ENCODE measurements at places on chromosomes 4 and X.

DNA sequence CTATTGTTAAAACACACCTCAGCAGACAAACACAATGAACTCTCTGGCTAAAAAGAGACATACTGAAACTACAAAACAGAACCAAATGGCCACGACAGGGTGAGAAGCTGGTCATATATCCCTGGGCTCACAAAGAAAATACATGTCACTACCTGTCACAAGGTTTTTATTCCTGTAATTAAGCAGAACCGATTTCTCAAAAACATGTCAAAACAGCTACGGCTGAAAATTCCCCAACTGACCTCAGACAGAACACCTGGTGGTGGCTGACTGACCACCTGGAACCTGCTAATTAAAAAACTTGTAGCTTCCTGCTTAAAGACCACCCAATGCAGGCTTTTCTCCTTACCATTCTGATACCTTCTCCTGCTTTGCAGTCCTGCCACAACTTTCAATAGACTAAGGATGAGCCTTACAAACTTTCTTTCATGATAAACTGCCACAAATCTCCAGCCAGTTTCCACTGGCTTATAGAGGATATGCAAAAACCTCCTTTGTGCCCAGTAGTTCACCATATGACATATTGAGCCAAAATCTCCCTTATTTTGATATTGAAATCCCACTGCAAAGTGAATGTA is 571.9 kb downstream of the SPOCK3 start:
- no peak for DNase-seq

DNA sequence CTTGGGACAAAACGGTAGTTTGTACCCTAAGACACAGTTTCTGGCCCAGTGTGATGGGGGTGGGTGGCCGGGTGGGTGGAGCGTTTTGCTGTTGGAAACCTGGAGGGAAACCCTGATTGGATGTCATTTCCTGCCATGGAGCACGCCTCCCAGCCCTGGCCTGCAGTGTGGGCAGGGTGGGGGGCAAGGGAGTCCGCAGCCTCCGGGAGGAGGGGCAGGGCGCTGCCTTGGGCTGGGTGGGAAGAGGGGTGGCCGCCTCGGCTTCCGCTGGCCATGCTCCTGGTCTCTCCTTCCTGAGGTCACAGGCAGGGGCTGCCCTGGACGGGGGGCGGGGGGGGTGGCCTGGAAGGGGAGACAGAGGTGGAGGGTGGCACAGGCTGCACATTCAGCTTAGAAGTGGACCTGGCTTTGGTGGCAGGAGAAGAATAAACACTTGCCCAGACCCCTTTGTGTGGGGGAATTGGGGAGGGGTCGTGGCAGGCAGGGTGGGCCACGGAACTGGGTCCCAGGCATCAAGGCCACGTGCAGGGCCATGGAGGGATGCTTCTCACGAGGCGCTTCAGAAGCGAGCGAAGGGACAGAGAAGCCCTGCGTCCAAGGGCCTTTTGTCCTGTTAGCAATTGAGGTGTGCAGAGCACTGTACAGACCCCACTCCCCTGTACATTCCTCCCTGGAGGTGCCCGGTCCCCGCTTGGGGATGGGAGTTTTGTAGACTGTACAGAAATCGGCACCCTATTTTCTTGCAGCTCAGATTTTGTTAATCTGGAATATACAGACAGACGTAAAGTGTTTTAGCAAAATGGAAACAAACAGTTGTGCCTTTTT is 6.2 kb downstream of the NAT8L start:
- DNase-seq: no peak

DNA sequence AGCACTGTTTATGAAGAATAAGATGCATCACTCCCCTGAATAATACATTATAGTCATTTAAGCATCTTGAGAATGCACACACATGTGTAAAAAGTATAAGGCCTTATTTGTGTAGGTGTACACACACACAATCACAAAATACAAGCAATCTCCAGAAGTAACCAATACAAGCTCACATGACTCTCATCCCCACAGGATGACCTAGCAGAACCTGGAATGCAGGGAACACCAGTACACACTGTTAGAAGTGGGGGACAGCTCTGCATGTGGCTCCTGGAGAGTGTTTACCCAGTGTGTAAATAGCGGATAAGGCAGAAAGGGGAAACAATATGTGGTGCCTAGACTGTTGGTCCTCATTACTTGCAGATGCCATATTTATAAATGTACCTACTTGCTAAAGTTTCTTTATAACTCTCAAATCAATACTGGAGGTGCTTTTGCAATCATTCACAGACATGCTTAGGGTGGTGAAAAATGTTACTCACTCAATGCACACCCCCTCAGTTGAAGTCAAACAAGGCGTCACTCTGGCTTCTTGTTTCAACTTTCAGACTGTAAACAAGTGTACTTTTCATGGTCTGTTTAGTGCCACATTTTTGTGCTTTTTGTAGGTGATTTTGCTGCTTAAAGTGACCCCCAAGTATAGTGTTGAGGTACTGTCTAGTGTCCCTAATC is 73.1 kb downstream of the MAGEB17 start:
- DNase-seq: peak; percentile 7

DNA sequence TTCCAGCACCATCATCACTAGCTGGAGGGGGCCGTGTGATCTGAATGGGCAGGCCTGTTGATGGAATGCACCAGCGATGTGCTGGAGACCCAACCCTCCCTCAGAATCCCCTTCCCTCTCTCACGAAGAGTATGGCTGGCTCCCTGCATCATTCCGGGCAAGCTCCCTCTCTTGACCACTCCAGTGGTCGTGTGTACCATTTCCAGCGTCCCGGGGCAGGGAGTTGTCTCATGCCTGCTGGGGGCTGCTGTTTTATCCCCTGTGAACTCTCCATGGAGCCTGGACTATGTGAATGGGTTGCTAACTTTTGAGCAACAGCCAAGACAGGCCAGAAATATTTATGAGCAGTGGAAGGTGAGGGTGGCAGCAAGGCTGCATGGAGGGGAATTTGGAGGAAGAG is 8.1 kb downstream of the CSAG1 start:
- DNase-seq: no peak

GRCh38 chr4:137067735-137068134 is 464.6 kb downstream of the PCDH18 start:
- no peak for DNase-seq

DNA sequence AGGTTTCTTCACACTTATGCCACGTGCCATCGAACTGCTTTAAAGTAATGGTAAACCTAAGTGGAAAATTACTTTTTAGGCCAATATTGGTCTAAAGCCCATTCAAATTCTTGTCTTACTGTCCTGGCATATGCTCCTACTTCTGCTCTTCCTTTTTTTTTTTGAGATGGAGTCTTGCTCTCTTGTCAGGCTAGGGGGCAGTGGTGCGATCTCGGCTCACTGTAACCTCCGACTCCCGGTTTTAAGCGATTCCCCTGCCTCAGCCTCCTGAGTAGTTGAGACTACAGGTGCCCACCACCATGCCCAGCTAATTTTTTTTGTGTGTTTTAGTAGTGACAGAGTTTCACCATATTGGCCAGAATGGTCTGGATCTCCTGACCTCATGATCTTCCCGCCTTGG is 129.0 kb upstream of the TECRL start:
- DNase-seq: no peak

DNA sequence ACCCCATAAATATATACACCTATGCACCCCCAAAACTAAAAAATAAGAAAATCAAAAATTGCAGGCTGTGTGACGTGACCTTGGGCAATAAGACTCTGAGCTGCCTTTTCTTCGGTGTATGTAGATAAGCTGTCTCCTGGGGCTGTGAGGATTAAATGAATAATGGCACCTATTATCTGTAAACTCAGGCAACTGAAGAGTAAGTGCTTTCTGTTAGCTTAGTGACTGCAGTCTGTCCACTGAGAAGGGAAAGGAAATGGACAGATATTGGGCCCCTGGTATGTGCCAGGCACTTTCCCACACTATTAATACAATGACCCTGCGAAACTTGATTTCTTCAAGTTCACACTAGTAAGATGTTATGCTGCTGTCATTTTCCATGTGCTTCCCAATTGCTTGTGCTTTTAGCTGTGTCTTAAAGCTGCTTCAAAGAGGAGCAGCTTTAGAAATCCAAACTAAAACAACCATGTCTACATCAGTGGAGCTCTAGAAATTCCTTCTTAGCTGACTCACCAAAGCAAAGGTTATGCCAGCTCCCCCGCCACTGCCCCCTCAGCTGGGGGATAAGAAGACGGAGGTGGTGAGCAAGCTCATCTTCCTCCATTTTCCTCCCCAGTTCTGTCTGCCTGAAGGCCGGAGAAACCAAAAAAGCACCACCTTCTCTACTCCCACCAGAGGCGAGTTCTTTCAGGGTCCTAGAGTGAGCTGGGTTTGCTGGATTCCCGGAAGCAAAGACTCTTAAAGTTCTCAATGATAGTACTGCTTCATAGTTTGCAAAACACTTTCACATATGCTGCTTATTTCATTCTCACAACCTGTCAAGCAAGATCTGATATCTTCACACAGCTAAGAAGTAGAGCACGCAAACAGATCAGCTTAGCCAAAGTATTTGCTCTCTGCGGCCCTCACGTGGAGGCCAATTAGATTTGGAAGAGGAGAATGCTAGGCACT is 8.8 kb upstream of the DGAT2L6 start:
- DNase-seq: peak; percentile 34

DNA sequence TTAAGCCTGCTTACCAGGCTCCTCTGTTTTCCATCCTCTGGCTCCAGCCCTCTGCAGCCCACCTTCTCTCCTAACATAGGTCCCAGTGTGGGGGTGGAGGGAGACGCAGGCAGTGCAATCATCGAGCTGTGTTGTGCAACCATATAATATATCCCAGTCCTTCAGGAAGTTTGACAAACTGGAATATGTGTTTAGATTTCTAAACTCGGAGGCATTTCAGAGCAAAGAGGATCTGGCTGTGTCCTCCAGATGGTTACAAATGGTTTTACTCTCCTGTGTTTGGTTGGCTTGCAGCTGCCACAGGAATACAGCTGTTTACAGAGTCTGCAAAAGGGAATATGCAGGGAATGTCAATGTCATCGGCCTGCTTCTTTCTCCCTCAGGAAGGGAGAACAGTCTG is 195.3 kb upstream of the LNX1 start:
- DNase-seq: no peak

GRCh38 chrX:50881028-50881427 is 29.5 kb upstream of the BMP15 start:
- no peak for DNase-seq

DNA sequence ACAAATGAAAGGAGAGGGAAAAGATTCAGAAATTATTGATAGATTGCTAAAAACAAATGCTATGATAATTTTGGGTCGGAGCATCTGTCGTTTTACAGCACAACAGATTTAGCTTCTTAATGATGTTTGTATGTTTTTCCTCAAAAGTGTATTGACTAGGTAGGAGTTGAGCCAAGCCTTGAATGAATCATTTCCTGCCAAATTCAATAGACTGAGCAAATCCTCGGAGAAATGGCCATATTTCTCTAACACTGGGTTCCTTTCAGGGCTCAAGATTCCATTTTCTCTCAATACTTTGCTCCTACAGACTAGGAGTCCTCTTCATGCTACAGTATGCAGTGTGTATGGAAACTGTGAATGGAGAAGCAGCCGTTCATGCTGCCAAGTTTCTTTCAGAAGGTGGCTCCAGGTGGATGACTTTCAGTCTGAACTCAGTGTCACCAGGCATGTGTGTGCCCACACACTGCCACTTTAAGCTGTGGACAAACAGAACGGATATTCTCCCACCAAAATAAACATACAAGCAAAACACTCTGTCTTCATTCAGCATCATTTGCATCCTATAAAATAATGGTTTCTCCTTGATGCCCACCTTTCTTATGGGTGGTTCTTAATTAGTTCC is 146.0 kb downstream of the TBL1X start:
- DNase-seq: no peak

DNA sequence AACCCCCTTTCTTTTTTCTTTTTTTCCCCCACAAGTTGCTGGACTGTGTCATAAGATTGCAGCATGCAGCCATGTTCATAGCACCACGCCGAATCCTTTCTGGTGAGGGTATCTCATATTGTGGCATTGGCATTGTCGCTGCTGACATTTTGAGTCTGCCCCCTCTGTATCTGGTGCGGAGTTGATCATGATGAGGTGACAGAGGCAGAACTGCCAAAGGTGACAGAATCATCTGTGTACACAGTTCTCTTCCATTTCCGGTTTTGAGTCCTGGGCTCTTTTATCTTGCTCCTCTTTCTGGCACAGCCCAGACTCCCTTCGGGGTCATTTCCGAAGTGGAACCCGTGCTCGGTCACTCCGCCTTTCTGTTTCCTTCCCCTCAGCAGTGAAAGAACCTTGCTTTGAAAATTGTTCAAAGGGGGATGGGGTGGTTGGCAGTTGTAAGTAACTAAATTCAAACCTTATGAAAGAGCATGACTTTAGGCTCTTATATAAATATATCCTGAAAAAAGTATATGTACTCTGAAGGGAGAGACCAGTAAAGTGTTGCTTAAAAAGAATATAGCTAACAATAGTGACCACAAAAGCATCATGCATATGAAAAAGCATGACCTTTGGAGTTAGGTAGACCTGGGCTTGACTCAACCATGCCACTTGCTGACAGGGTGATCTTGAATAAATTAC is 55.0 kb upstream of the BMP2K start:
- DNase-seq: no peak

DNA sequence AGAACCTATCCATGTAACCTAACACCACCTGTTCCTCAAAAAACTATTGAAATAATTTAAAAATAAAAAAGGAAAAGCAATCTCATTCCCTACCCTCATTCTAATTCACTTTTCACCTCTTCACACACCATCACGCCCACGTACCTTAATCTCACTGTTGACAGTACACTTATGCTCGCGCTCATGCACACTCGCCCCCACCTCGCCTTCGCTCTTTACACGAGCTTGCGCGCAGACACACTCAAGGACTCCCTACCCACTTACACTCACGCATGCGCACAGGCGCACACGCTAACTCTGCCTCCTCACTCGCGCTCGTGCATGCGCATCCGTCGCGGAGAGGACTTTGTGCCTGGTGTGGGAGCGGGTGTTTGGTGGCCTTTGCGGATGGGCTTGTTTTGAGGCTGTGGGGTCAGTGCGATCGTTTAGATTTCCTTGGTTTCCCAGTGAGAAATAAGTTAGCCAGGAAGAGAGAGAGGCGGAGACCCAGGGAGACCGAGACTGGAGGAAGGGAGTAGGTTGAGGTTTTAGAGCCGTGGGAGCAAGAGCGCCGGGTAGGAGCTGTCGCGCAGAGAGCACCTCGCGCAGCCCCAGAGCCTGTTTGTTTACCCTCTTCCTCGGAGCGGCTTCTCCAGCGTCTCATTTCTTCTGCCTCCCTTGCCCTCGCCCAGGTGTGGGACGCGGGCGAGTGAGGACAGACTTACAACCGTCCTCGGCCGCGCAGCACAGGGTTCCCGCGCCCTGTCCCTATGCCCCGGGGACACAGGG is 8.1 kb upstream of the GSX2 start:
- no peak for DNase-seq

DNA sequence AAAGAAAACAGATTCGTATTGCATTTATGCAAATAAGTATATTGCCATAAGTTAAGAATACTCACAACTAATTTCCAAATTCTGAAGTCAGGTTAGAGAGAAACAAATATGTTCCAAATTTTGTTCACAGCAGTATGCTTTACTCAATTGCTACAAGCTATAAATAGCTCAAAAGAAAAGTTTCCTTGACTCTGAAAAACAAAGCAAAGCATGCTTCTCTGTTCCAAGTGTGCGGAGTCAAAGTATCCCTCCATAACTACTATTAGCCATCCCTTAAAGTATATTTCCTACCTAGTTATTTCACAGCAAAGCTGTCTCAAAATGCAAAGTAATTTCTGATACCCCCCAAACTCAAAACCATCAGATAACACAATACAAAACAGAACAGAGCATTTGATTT is 47.3 kb downstream of the MGST2 start:
- DNase-seq: no peak
